Pons (tissue), 1 donor: ENCODE measurements at places on chromosomes 1 and 21.

- peak; percentile 1 for DNase-seq
Measured at GRCh38 chr1:207691841-207692240, 46.9 kb downstream of the CR1L start.

DNA sequence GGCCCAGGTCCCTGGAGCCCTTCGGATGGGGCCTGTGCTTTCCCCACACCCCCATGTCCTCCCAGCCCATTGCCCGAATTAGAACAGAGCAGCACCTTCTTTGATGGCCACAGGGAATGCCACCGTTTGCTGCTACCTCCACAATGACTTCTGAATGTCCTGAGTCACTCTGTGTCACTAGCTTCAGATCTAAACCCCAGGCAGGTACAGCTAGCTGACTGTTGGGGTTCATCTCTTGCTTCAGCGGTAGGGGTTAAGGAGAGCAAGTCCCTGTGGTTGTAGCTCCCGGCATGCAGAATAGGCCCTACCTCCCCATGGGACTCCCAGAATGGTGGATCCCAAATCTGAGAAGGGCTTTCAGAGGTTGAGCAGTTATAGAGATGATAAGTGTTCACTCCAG, 291.1 kb upstream of the POU3F1 start:
- DNase-seq = no peak

- no peak for DNase-seq
Measured at GRCh38 chr1:1272341-1273208, 1.1 kb downstream of the UBE2J2 start.

- DNase-seq = no peak
Measured at GRCh38 chr1:155016231-155016831, 13.7 kb downstream of the ZBTB7B start.

DNA sequence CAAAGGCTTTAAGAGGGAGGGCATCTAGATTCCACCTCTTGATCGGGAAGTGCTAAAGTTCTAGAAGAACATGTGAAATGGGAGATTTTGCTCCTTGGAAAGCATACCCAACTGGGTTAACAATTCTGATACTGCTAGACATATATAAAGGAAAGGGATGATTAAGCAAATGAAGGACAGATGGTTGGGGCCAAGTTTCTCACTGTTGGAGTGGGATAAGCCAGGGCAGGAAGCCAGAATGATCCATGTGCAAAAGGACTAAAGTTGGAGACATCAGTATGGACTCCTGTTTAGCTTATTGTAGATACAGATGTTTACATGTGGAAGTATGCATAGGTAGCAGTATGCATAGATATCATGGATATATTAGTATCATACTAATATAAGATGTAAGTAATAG, 16.8 kb downstream of the PLA2G5 start:
- no peak for DNase-seq

GRCh38 chr1:20443703-20444586, 42.1 kb downstream of the CAMK2N1 start:
- DNase-seq = no peak

DNA sequence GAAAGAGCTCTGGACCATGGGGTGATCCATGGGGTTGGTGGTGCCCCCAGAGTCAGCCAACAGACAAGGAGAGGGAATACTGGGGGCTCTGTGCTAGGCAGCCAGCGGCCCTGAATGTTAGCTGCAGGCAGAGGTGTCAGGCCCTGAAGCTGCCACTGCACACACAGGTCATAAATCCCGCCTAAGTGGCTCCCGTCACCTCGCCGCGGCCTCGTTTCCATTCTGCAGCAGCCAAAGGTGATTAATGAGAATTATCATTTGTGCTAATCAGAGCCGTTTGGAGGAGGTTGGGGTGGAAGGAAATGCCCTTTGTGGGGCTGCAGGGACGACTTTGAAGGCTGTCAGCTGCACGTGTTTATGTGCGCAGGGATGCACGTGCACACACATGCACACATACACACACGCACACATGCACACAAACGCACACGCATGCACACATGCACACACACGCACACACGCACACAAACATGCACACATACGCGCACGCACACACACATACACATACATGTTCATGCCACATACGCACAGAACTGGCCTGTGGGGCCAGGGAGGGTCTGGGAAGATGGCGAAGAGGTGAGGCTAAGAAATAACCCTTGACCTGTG, 88.8 kb upstream of the ARHGEF16 start:
- DNase-seq = no peak

GRCh38 chr1:232440325-232441035, 189.5 kb downstream of the SIPA1L2 start:
- no peak for DNase-seq

DNA sequence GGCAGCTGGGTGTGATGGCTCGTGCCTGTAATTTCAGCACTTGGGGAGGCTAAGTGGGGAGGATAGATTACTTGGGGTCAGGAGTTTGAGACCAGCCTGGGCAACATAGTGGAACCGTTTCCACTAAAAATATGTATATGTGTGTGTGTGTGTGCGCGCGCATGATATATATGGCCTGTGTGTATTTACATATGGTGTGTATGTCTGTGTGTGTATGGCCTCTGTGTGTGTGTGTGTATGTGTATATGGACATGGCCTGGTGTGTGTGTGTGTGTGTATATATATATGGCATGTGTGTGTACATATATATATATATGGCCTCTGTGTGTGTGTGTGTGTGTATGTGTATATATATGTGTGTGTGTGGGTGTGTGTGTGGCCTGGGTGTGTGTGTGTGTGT, 16.0 kb upstream of the SLC2A7 start:
- no peak for DNase-seq

- no peak for DNase-seq
Measured at GRCh38 chr1:114828251-114828650, 26.4 kb upstream of the SYCP1 start.

- DNase-seq = no peak
Measured at GRCh38 chr1:204714861-204715511, 29.4 kb upstream of the LRRN2 start.

GRCh38 chr21:46374761-46375389, 50.9 kb downstream of the PCNT start:
- no peak for DNase-seq

DNA sequence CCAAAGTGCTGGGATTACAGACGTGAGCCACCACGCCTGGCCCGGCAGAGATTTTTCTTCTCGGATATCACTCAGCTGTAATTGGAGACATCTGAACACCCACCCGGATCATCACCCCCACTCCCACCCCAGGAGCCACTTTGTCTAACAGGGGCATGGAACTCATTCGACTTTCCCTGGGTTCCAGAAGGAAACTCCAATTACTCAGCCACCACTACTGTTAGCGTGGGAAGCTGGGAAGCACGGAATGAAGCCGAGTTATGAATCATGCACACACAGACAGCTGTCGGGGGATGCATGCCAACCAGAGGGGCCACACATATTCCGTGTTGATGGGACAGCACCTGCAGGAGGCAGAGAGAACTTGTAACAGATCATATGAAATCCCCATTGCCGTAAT, 85.2 kb downstream of the HLCS start:
- DNase-seq = no peak

DNA sequence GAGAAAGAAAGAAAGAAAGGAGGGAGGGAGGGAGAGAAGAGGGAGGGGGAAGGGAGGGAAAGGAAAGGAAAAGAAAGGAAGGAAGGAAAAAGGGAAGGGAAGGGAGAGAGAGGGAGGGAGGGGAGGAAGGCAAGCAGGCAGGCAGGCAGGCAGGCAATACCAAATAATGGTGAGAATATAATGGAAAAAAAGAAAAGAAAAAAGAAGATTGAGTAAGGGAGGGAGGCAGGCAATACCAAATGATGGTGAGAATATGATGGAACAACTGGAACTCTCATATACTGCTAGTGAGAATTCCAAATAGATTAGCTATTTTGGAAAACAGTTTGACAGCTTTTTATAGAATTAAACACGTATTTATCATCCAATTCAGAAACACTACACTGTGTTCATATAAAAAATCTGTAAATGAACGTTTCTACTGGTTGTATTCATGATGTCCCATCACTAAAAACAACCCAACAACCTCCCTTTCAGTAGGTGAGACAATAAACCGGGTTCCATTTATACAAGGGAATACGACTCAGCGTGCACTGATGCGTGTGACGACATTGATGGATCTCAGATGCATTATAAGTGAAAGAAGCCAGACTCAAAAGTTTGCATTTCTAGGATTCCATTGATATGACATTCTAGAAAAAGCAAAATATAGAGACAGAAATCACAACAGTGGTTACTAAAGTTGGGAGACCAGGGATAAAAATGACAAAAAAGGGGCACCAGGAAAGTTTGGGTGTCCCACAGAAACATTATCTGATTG, 226.4 kb downstream of the DSCAM start:
- no peak for DNase-seq

- DNase-seq = no peak
Measured at GRCh38 chr1:234433563-234434285, 45.3 kb downstream of the TARBP1 start.

DNA sequence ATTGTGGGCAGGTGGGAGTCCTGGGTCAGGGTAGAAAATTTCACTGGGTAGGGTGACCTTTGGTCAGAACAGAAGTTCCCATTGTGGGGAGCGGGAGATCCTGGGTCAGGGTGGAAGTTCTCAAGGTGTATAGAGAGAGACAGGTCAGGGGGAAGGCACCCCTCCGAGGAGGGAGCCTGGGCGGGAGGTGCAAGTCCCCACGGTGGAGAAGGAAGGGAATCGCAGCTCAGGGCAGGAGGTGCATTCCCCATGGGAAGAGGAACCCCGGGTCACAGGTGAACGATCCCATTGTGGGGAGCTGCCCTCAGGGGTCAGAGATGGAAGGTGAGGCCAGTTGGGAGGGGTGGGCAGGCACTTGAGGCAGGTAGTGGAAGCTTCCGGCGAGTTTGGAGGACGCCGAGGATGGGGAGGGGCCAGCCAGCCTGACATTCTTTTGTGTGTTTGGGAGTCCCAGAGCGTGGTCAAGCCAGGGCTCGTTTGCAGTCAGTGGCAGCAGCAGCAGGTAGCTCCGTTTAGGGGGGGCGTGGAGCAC, 637 bp downstream of the LYPLA2 start:
- no peak for DNase-seq

GRCh38 chr1:221166559-221167318, 287.5 kb downstream of the HLX start:
- peak; percentile 50 for DNase-seq

GRCh38 chr1:52635321-52636089, 2.5 kb downstream of the SHISAL2A start:
- no peak for DNase-seq
